ENCODE measurements at places on chromosomes 12 and 14.

DNA sequence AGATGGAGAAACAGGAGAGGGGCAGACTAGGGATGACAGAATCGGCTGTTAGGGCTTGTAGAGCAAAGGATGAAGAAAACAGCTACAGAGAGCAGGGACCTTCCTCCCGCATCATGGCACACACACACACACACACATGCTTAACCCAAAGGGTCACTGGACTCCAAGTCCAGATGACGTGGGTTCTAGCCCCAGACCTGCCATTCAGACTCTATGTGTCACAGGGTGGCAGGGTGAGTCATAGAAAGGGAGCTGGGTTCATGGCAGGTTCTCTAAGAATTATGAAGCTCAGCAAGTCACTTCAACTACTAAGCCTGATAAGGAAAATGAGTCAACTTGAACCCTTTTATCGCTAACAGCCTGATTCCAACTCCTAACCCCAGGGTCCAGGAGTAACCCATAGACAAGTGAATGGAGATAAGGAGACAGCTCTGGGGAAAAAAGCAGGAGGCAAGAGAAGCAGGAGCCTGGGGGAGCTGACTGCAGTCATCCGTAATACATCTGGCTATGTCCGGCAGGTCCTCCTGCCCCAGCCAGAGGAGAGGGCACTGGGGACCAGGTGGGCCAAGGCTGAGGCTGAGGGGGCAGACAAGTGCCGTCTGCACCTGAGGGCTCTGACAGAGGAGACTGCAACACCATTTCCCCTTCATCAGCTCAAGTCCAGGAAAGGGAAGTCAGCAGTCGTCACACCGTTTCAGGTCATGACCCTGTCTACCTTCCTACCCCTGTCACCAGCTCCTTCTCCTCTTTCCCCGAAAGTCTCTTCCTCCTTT is 3.6 kb upstream of the TNFRSF1A start:
- no peak for DNase-seq

GRCh38 chr12:39867631-39868327 is 238.1 kb downstream of the SLC2A13 start:
- no peak for DNase-seq

DNA sequence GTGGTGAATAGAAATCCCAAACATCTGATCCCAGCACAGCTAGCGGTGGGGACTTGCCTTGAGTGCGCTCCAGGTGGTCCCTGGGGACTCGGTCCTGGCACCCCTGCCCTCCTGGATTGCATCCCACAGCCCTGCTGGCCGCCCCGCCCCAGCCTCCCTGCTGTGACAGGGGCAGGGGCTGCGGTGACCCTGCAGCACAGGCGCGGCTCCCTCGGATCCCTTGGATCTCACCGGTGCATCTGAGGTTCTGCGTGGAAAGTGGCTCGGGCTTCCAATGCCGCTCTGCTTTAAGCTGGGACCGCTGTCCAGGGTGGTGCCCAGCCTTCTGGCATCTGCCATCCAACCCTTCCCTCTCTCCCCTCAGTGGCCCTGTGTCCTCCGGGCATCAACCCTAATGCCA is 16.0 kb downstream of the ANKRD9 start:
- DNase-seq, result no peak

GRCh38 chr14:84390010-84390409 is 1139.9 kb upstream of the FLRT2 start:
- DNase-seq, result no peak

GRCh38 chr12:53748072-53748840 is 3.5 kb downstream of the CISTR start:
- DNase-seq, result no peak

- DNase-seq, result no peak
Observed at GRCh38 chr14:92624764-92625163, 111.2 kb downstream of the RIN3 start.

DNA sequence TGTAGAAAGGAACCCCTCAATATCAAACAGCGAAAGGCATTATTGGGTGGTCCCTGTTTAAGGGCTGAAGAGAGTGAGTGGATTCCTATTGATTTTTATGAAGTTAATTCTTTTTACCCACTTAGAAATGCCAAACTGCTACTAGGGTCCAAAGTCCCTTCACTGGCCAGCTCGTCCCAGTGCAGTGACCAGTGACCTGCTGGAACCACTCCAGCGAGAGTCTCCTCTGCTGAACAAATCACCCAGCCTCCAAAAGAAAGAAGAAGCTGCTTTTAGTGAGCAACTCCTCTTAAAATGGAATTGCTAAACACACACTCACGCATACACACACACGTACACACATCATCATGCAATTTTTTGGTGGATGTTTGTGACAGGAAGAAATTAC is 198.2 kb upstream of the PLEKHG7 start:
- DNase-seq, result no peak

DNA sequence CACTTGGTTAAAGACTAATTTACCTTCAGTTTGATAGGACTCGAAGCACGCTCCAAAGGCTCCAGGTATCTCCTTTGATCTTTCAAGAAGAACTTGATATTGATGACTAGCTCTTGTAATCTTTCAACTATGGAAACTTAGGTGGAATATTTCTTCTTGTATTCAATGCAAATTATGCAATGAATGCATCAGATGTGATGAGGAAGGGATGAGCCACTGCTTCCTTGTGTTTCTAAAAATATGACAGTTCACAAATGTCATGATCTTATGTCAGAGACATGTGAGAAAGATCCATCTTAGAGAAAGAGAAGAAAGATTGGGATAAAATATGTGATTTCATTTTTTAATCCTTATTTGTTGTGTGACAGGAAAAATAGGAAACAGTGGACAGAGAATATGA is 9.9 kb downstream of the RNASE9 start:
- DNase-seq, result no peak

DNA sequence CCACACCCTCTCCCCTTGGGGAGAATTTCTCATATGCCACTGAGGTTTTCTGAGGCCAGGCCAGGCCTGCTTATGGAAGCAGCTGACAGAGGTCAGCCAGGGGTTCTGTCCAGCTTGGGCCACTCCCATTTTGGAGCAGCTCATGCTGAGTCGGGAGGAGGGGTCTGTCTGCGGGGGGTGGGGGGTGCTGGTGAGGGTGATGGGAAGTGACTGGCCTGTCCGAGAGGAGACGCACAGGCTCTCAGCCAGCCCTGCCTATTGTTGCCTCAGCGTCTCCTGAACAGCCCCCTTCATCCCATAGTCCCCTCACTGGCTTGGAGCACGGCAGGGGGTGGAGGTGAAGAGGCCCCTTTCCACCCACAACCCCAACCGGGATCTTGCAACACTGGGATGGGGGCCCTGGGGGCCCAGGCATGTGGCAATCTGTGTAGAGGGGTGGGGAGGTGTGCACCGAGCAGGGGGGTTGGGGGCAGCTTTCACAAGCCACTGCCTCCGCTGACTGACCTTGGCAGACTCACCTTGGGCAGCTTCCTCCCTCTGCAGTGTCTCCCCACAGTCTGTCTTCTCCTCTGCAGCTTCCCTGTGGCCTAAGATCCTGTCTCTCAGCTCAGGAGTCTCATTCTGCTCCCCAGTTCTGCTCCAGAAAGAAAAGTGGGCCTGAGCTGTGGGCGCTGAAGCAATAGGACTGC is 5.5 kb downstream of the CEBPE start:
- DNase-seq, result no peak

DNA sequence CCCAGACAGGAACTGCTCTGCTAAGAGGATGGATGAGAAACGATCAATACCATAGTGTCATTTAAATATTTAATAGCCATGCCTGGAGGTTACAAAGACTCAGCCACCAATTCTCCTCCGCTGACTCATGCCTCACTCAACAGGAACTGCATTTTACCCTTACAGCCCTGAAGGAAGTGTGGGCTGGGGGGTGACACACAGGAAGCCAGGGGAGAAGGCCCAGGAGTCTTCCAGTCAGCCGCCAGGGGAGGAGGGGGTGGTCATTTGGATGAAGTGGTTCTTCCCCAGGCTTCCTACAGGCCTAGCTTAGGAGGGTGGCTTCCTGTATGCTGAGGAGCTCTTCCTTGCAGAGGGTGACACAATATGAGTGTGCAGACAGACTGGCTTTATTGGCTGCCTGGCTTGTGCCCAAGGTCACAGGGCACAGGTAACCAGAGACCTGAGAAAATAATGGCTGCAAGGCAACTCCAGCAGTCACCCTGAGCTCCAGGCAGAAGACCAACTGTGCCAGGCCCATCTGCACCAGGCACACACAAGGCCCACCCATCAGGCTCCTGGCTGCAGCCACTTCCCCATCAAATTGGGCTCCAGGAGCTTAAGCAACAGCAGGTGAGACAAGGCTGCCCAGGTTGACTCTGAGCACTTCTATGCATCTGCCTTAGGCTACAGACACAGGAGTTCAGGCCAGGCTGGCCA is 30.6 kb upstream of the RPLP0 start:
- peak; percentile 56 for DNase-seq

- DNase-seq, result no peak
Observed at GRCh38 chr12:2959192-2959504, at the start of gene TEAD4. Gene TEAD4 (plus strand): TSS chr12:2959397.

GRCh38 chr14:83163016-83163415 is 1629.4 kb upstream of the SEL1L start:
- no peak for DNase-seq

- DNase-seq, result no peak
Observed at GRCh38 chr12:10574307-10574706, 39.1 kb downstream of the MAGOHB start.

GRCh38 chr12:51785906-51786305 is 62.6 kb downstream of the FIGNL2 start:
- no peak for DNase-seq

DNA sequence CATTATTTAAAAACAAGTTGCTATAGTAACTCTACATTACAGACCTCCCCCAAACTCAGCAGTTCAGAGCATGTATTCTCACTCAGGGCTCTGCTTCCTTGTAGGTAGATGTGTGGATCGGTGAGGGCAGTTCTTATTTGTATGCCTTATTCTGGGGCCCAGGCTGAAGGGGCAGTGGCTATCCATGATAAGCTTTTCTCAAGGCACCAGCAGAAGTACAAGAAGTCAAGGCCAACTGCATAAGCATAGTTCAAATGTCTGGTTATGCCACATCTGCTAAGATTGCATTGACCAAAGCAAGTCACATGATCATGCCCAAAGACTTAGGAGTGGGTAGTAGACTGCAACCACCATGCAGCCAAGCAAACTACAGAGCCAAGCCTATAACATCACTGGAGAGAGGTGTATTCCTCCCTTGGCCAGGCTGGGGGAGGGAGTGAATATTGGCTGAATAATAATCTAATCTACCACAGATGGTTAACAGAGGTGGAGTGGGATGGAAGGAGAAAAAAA is 4.6 kb downstream of the PSEN1 start:
- DNase-seq, result no peak

GRCh38 chr12:90515199-90516175 is 439.5 kb downstream of the CCER1 start:
- DNase-seq, result no peak

DNA sequence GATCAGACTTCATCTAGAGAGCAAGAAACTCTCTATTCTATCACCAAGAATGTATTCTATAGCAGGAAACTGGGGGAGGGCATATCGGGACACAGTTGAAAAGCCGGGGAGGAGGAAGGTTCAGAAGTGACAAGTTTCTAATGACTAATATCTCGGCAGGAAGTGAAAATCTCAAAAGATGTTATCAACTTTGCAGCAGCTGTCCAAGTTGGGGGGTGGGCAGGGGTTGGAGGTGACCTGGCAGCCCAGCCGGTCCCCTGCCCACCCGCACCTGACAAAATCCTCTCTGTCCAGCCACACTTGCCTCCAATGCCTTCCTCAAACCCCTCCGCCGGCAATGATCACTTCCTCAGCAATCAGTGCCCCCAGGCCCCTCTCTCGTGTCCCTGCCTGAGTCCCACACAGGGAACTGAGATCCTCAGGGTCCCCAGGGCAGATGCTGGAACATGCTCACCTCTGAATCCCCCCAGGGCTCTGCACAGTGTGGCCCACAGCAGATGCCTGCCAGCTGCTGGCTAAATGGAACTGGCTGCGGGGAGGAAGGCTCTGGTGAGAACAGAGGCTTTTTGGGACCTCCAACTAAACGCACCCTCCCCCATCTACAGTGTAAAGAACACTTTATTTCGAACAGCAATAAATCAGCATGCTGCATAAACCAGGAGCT is 43.9 kb downstream of the CCDC88C start:
- peak; percentile 37 for DNase-seq

DNA sequence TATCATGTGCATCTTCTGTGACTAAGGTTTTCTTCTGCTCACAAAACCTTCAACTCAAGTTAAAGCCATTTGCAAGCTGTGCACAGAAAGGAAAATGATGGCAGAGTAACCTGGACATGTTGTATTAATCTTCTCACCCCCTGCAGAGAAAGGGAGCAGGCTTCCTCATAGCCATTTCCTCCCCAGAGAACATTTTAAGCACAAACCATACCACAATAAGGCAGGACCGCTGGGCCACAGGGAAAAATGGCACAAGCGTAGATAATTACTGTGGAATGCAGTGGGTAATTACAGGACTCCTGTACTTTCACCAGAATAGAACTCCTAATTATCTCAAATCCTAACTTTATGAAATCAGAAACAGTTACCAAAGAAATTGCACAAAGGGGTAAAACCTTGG is 215.7 kb downstream of the KIF21A start:
- DNase-seq, result no peak

Data from activated CD4-positive, alpha-beta T cell treated with anti-CD3 and anti-CD28 coated beads for 1 hour (primary cell).